Stimulated activated CD4-positive, alpha-beta T cell treated with anti-CD3 and anti-CD28 coated beads, Interleukin-2, amount 100 ng/mL, for 48 hours (primary cell): ENCODE measurements at places on chromosomes 3 and 15.
A peak's percentile ranks its signal among the peaks of the same experiment; 100 is the strongest.

- no peak for DNase-seq
Observed at GRCh38 chr3:171269542-171269941, 190.7 kb downstream of the TNIK start.

DNA sequence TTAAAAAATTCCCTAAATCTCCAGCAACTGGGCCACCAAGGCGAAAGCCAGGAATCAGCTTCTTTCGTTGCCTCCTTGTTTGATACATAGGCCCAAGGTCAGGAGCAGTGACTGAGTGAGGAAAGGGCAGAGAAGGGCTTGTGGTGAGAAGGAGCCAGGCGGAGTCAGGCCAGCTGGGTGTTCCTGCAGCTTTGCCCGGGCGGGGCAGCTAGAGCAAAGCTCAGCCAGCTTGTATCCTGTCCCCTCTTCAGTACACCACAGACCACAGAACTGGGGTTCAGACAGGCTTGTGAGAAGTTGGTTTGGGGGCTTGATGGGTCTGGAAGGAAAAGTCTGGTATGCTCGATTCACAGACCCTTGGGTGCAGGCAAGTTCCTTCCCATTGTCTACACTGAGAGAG lies 52.6 kb downstream of the CCK start:
- DNase-seq: no peak

GRCh38 chr15:77493324-77493907 lies 72.7 kb downstream of the HMG20A start:
- no peak for DNase-seq

GRCh38 chr3:45010811-45011333 lies 15.2 kb upstream of the CLEC3B start:
- DNase-seq: no peak

- DNase-seq: no peak
Observed at GRCh38 chr3:160735826-160736225, 20.2 kb upstream of the PPM1L start.

- peak; percentile 2 for DNase-seq
Observed at GRCh38 chr3:146160321-146160963, 542 bp downstream of the PLOD2 start.

GRCh38 chr3:71194785-71195184 lies 388.7 kb downstream of the FOXP1 start:
- DNase-seq: no peak

DNA sequence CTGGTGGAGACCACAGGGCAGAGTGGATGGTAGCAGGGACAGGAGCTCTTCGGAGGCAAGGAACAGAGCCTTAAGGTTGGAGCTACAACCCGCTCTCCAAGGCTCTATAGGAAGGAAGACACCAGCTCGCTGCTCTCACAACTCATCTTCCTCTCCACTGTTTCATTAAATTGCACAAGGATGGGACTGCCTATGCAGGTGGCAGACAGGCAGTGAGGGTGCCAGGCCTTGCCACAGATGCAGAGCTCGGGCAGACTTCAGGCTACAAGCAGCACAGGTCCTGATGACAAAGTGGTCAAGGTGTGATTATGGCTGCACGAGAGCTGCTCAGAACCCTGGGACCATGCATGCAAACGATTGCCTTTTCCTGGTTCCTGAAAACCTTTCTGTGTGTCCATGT lies 144.6 kb downstream of the FOXP1 start:
- no peak for DNase-seq

DNA sequence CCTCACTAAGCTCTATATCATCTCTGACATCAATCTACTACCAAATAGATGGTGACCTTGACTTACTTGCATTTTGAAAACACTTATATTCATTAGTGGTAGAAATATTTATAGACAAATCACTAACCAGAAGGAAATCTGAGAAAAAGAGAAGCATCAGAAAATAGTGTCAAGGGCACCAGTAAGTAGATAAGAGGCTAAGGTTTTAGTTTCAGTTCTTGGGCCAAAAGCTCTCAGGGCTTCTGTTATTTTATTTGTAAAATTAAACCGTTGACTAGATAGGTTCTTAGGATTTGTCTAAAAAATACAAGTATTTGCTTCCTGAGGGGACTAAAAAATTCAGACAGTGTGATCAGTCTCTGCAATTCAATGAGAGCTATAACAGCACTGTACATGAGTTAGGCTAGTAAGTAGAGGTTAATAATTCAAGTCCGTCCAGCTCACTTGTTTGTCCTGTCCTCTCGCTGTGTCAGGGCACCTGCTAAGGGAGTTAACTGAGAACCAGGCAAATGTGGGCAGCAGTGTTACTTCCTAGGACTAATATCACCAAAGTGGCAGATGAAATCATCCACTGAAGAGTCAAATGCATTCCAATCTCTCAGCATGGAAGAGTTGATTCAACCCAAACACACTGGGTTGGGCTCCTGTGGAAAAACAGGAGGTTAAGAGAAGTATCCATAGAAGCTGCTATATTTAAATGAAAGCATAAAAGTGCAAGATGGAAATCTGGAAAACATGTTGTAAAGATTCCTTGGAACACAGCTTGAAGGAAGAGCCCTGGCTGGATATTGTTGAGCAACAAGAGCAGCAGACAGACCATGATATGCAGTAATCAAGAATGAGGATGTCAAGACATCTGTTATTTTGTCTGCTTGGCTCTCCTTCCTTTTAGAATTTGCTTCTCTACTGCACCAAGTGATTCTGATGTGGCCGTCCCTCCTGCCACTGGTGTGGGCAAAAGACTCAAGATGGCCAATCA lies 134.9 kb upstream of the ZBTB20 start:
- no peak for DNase-seq

- no peak for DNase-seq
Observed at GRCh38 chr3:56761887-56762651, 39.7 kb downstream of the ARHGEF3 start.

GRCh38 chr3:59374818-59375211 lies 325.0 kb upstream of the CFAP20DC start:
- no peak for DNase-seq

- DNase-seq: peak; percentile 48
Observed at GRCh38 chr3:3799173-3800079, at the start of gene LRRN1. Gene LRRN1, plus strand, starts transcription at chr3:3799431. Its CDS starts 45,211 bp downstream, at chr3:3844642.

DNA sequence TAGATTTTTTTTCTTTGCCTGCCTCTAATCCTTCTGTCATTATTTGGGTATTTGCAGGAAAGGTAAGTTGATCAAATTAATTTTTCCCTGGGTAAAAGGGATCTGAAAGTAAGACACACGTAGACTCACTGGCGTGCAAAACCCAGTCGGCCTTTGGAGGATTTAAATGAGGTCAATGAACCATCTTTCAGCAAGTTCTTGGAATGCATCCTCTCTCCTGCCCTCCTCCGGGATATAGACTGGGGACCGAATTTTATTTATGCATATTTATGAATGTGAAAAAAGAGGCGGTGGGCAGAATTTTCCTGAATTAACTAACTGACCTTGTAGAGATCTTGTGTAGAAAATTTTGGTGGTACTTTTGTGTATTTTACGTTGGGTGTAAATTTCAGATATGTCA lies 2.2 kb downstream of the CADM2 start:
- DNase-seq: no peak

DNA sequence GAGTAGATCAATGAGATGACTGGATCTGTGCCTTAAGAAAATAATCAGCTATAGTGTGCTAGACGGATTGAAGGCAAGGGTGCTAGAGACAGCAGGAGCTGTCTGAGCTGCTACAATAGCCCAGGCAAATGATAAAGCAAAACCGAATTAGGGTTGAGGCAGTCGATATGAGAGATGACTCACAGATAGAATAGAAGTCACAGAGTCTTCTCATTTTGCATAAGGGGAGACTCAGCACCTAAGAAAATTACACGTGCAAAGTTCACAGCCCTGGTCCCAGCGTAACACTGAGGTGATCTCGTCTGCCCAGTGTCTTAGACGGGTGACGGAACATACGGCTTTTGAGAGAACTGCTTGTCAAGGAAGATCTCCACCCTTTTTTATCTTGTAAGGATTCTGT lies 11.6 kb downstream of the LPP start:
- DNase-seq: no peak

- no peak for DNase-seq
Observed at GRCh38 chr15:34085746-34086145, 15.9 kb downstream of the EMC7 start.

DNA sequence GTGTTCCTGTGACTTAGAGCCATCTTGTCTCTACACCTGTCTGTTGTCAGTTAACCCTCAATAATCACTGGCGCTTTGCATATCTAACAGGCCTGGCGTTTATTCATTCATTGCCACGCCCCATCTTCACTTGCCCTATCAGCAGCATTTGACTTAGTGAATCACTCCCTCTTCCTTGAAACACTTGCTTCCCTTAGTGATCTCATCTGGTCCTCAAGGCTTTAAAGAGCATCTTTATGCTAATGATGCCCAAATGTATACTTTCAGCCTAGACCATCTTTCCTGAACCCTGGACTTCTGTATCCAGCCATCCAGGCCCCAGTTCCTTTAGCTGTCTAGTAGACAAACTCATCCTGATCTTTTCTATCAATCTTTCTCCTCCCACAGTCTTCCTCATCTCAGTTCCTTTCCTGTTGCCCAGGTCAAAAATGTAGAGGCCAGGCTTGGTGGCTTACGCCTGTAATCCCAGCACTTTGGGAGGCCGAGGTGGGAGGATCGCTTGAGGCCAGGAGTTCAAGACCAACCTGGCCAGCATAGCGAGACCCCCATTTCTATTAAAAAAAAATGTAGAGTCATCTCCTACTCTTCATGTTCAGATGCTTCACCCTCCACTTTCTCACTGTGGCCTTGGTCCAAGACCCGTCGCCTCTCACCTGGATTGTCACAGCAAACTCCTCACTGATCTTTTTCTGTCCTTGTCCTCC lies 1.4 kb upstream of the IGDCC4 start:
- DNase-seq: no peak

GRCh38 chr3:180798197-180798596 lies 114.3 kb upstream of the FXR1 start:
- DNase-seq: no peak

- DNase-seq: no peak
Observed at GRCh38 chr15:31336593-31337295, 10.1 kb downstream of the KLF13 start.

- no peak for DNase-seq
Observed at GRCh38 chr3:181581656-181582055, 130.1 kb upstream of the SOX2 start.

DNA sequence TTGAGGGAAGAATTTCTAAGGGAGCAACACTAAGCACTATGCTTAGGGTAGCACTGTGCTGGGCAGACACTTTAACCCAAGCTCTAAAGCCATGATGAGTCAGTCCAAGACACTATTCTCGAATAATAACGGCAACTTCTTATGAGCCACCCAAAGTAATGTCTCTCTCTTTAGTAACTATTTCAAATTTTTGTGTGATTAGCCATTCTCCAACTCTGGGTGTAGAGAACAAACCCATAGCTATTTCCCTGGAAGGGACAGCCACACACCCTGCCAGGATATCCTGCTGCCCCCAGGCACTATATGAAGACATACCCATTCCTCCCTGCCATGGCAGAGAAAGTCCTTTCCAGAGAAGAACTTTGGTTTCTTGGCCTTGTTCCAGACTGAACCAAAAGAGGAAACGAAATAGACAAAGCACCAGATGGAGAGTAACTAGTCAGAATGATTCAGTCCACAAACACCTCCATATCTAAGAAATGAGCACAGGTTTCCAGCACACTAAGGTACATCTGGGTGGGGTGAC lies 384.9 kb upstream of the THBS1 start:
- DNase-seq: no peak

- no peak for DNase-seq
Observed at GRCh38 chr3:12973827-12974226, 99.4 kb downstream of the IQSEC1 start.

GRCh38 chr3:143206955-143207337 lies 87.4 kb downstream of the CHST2 start:
- no peak for DNase-seq

- no peak for DNase-seq
Observed at GRCh38 chr3:20646425-20646824, 460.4 kb upstream of the SGO1 start.

GRCh38 chr3:56758539-56758981 lies 43.2 kb downstream of the ARHGEF3 start:
- peak; percentile 24 for DNase-seq

- DNase-seq: no peak
Observed at GRCh38 chr3:47098910-47099309, 65.0 kb downstream of the SETD2 start.

DNA sequence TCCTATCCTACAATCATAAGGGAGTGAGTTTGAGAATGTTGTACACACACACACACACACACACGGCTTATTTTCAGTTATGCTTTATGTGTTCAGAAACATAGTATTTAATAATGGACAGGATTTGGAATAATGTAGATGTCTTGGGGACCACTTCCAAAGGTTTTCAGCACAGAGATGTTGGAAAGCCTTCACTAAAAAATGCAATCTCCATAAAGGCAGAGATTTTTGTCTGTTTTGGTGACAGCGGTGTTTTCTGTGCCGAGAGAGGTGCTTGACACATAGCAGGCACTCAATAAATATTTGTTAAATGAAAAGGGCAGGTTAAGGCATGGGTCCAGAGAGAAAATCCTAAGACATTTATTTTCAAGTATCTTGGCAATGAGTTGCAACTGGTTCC lies 428.2 kb upstream of the RGMA start:
- no peak for DNase-seq

GRCh38 chr15:58559904-58560588 lies 128.3 kb downstream of the LIPC start:
- no peak for DNase-seq

DNA sequence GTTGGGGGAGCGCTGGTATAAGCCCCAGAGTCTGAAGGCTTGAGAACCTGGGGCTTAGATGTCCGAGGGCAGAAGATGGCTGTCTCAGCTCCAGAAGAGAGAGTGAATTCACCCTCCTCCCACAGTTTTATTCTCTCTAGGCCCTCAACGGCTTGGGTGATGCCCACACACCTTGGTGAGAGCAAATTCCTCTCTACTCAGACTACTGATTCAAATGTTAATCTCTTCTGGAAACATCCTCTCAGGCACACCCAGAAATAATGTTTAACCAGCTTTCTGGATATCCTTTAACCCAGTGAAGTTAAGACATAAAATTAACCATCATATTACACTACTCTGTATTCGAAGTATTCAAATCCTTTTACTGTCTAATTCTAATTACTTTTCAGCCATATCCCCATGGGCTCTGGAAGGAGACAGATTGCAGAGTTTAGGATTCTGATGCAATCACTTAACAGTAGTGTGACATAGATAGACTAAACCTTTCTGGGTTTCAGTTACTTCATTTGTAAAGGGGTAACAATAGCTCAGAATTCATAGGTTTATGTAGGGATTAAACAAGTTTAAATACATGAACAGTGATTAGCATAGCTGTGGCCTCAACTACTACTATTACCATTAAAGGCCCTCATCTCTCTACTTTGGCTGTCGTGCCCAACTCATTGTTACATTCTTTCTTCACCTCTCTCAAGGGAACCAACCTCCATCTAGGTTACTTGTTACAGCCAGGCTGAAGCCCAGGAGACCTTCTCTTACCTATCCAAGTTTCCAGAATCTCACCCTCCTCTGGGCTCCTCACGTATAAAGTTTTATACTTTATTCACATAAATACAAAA lies 25.7 kb upstream of the ANO10 start:
- no peak for DNase-seq

GRCh38 chr15:65906396-65906795 lies 37.1 kb downstream of the RAB11A start:
- no peak for DNase-seq

- no peak for DNase-seq
Observed at GRCh38 chr3:127062926-127063325, 80.0 kb downstream of the PLXNA1 start.

GRCh38 chr3:27578032-27578431 lies 93.8 kb upstream of the SLC4A7 start:
- DNase-seq: no peak
